Small intestine (tissue), 16 donors: ENCODE measurements at places on chromosomes 5 and 9. TPM values are rescaled to one million over a fixed set of nuclear protein-coding genes. Genes with fewer than 3 reads are reported as not detected.

Gene GPR150
- polyA plus RNA-seq: 0.15 TPM

- no peak overlapping the region for H3K4me3 ChIP-seq
- no peaks in the 10 kb centered on the region for H3K27me3 ChIP-seq
- H3K27ac ChIP-seq: no peak overlapping the region
- peaks cover 4% of the 10 kb centered on the region for H3K36me3 ChIP-seq
- H3K4me1 ChIP-seq: peaks cover 7% of the 10 kb centered on the region
- DNase-seq: no peak
Observed at GRCh38 chr9:15433661-15434060, 11.0 kb downstream of the SNAPC3 start.

DNA sequence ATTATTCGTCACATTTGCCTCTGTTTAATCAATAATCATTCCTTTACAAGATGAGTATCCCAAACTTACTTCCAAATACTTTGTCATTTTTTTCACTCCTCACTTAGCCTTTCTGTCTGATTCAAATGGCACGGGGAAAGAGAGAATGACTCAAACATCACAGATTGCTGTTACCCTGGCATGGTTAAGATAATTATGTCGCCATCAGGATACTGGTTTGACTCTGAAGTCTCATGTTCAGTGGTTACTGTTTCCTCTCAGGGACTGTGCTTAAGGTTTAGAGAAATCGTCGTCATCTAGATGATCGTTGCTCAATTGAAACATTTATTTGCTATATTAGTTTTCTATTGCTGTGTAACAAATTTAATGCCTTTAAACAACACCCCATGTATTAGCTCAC is 45.2 kb upstream of the RAD23B start:
- H3K4me3 ChIP-seq: no peak overlapping the region
- H3K4me1 ChIP-seq: no peaks in the 10 kb centered on the region

Gene PPP3R2
- not detected for polyA plus RNA-seq

- H3K4me3 ChIP-seq: no peak overlapping the region
- no peak overlapping the region for H3K27ac ChIP-seq
- H3K4me1 ChIP-seq: no peaks in the 10 kb centered on the region
Observed at GRCh38 chr9:7653262-7653661, 146.3 kb downstream of the DMAC1 start.
